ENCODE measurements at places on chromosomes 16 and 17.

DNA sequence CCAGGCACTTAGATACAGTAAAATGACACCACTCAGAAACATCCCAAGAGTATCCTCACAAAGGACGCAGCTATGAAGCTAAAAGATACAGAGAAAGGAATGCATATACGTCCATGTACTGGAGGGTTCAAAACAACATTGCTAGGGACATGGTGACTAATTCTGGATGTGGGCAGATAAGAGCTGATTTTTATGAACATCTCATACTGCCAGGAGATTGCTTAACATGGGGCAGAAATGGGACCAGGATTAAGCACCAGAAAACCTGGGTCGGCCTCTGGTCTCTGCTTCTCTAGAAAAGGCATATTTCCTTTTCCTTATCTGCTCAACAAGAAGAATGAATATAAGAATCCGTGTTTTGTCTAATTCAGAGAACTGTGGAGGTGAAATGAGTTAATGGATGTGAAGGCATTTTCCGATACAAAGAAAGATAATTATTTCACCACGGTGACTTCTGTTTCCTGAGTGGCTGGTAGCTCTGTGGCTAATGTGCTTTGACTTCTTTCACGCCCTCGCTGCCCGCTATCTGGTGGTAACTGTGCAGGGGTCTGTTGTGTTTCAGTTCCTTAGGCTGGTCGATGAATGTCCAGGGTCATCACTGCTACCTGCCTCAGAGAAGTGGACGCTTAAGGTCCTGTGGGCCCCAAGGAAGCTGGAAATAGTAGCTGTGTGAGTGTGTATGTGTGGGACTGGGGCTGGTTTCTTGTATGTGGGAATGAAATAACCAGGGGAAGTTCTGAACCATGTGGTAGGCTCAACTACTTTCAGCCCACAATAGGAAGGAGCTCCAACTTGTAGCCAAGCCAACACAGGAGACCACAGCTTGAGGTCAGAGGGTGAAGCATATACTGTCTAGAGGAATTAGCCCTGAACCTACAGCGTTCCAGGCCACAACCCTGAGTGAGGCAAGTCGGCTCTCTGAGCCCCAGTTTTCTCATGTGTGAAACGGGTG, 15.8 kb upstream of the CCL5 start:
- DNase-seq, result no peak

DNA sequence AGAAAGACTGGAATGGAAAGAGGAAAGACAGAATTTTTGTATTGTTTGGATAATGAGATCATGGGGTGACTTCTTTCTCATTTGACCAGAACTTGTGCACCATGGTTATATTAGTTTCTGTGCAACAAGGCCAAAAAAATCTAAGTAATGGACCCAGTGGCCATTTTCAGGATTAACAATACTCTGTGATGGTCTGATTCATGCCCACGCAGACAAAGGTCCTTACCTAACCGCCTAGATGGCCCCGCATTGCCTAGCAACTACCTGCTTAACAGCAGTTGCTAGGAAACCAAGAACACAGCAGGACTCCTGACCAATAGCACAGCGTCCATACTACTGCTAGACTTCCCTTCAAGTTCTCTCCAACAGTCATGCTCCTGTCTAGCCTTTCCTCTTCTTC, 22.4 kb downstream of the MIS12 start:
- no peak for DNase-seq

GRCh38 chr17:29379084-29379991, 10.8 kb upstream of the TAOK1 start:
- no peak for DNase-seq

DNA sequence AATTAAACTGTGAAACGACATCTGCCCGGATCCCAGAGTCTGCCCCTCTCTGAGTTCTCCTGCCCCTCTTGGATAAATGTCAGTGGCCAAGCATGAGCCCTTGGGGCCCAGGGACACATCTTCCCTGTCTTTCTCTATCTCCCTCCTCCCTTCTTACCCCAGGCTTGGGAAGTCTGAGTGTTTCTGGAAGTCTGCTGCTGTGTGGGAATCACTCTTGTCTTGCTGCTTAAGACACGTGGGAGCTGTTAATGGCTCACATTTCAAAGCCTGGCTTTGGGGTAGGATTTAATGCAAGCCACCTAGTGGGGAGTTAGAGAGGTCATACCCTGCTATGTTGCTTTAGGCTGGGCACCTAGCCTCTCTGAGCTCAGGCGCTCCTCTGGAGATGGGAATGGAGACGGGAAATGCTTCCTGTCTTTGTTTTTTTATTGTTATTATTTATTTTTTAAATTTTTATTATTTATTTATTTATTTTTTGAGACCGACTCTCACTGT, 218.5 kb upstream of the CIBAR2 start:
- peak; percentile 61 for DNase-seq

DNA sequence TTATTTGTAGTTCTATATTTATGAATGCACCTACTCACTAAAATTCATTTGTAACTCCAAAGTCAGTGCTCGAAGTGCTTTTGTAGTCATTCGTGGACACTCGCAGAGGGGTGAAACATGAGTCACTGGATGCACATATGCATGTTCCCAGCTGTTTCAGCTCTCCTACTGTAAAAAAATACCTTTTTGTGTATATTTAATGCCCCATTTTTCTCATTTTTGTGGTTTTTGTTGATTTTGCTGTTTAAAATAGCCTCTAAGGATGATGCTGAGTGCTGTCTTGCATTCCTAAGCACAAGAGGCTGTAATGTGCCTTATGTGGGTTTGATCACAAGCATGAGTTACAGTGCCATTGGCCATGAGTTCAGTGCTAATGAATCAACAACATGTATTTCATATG, 30.6 kb downstream of the CENPV start:
- DNase-seq, result peak; percentile 38

DNA sequence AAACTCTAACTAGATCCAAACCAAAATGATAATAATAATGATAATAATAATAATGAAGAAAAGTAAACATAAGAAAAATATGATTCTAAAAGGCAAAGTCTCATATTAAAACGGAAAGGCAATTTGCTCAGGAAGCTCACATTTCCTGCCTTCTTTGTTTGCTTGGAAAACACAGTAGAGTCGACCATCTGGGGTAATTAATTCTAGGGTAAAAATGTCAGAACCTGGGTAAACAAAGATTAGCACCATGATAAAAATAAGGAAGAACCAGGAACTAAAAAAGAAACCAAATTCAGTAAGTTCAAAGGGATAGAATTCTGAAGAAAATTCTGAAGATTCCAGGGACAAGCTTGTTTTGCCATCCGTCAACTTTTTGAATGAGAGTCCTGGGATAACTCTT, 16.2 kb downstream of the KRABD2 start:
- no peak for DNase-seq

GRCh38 chr16:48524348-48525200, 85.4 kb downstream of the N4BP1 start:
- no peak for DNase-seq

GRCh38 chr16:71373073-71373472, 14.6 kb downstream of the CALB2 start:
- no peak for DNase-seq

DNA sequence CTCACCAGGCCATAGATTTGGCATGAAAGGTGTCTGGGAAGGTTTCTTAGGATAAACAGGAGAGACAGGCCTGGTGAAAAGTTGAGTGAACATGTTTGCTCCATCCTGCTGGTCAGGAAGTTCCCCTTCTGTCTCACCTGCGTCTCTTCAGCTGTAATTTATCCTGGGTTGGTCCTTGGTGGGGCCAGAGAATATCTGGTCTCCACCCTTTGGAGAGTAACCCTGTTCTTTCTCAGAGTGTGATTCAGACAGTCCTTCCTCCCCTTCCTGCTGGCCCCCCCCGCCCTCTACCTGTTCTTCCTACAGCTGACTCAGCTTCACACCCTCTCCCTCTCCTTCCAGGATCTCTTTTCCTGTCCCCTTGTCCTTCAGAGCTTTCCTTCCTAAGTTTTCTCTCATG, 17.1 kb downstream of the MINK1 start:
- no peak for DNase-seq

- no peak for DNase-seq
These were observed 33.7 kb downstream of the CPSF4L start for GRCh38 chr17:73227944-73228343.

DNA sequence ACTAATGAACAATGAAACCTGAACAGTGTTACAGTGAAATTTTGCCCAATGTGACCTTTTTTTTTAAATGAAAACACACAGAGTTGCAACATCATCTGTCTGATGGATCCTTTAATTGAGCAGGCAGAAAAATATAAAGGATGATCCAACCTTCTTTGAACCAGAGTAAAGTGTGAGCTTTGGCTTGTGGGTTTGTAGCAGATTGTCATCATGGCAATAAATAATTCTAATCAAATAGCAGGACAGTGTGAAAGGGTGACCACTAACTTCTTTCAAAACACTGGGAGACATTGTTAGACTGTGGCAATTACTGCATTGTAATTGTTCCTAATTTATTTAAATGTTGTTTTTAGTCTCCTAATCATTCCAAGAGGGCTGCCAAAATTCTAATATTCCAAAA, 197.2 kb downstream of the CHD9NB start:
- DNase-seq, result no peak

- no peak for DNase-seq
These were observed 80.9 kb downstream of the SPACA3 start for GRCh38 chr17:33072421-33073161.

GRCh38 chr17:36525888-36526287, 8.8 kb downstream of the MYO19 start:
- no peak for DNase-seq

- DNase-seq, result no peak
These were observed 1.3 kb downstream of the CIITA start for GRCh38 chr16:10878328-10878643.

DNA sequence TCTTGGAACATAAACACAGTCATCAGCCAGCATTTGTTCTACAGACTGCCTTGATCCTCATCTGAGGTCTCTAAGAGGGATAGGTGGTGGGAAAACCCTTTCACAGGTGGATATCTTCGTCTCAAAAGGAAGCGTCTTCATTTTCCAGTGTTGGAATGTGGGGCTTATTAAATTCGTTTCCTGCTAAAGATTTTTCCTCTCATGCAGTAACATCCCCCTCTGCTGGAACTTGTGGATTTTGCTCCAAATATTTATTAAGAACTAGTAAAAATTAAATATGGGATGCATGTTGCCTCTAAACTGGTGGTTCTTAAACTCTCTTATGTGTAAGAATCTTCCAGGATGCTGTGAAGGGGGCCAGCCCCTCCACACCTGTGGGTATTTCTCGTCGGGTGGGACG, 20.1 kb upstream of the MLYCD start:
- DNase-seq, result peak; percentile 26

DNA sequence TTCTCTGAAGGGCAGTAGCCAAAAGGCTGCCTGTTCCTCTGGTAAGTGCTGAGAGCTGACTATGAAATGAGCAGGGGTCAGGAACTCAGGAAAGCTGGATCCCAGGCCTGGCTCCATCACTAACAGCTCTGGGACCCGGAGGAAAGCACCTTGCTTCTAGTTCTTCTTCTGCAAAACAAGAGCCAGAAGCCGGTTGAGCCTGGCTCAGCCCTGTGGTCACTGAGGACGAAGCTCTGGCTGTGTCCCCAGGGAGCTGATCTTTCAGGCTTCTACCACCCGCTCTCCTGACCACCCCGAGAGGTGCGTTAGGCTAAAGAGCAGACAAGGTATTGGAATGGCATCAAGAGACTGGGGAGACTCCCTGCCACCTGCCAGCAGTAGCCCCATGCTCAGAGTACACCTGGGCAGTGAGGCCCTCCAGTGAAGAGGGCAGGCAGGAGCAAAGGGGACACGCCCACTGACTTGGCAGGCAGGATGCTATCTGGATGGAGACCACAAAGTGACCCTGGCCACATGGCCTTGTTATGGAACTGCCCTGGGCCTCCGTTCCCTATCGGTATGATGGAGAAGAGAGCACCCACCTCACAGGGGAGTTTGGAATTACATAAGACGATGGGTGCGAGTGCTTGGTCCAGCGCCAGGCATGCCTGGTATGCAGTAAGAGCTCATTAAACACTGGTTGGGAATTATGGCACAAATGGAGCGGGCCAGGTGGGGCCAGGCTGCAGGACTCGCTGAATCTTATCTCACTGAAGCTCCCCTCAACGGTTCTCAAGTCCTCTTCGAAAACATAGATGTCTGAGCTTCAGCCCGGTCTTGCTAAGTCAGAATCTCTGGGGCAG, 61.4 kb downstream of the COG7 start:
- no peak for DNase-seq

DNA sequence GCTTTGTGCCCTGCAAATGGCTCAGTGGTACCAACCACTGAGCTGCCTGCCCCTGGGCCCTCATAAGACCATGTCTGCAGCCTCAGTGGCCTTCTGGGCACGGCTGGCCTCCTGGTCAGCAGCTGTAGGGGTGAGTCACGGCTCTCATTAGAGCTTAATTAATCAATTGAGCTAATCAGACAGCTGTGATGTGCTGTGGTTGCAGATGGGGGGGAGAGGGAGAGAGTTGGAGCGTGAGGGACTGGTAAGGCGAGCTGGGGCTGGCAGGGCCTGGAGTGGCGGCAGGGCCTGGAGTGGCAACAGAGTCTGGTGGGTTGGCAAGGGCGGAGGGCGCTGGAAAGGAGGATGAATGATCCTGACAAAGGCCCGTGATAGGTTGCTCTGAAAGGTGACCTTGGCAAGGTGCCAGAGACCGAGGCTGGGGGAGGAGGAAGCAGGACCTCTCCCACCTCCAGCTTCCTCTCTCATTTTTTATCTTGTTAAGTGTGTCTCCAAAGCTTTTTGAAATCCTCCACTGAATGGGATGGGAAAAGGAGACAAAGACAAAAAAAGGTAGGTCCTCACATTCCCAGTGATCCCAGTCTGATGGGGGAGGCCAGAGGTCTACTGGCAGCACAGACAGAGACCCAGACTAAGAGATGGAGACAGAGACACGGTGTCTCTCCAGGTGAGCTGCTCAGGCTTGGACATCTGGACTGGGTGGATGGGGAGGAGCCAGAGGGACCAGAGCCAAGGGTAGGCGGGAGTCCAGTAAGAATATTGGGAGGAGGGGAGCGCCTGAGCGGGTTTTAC, 41.6 kb downstream of the DCAKD start:
- no peak for DNase-seq

DNA sequence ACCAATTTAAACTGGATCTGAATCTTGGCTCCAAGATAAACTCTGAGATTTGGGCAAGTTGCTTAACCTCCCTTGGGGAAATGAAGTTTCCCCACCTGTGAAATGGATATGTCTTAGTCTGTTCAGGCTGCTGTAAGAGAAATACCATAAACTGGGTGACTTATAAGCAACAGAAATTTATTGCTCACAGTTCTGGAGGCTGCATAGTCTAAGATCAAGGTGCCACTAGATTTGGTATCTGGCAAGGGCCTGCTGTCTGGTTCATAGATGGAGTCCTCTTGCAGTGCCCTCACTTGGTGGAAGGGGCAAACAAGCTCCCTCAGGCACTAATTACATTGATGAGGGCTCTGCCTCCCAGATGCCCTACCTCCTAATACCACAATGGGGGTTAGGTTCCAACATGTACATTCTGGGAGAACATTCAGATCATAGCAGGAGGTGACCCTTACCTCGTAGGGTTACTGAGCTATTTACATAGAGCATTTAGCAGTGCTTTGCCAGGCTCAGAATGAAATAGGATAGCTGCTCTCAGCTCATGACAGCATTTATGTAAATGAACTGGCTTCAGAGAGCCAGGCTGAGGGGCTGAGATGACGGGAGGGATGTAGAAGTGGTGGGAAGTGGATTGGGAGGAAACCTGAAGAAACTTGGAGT, 83.9 kb downstream of the SPECC1 start:
- no peak for DNase-seq

- DNase-seq, result no peak
These were observed 12.7 kb upstream of the HASPIN start for GRCh38 chr17:3710951-3711383.
